Right renal pelvis (tissue), 4 donors: ENCODE measurements at places on chromosomes 4 and X.

DNA sequence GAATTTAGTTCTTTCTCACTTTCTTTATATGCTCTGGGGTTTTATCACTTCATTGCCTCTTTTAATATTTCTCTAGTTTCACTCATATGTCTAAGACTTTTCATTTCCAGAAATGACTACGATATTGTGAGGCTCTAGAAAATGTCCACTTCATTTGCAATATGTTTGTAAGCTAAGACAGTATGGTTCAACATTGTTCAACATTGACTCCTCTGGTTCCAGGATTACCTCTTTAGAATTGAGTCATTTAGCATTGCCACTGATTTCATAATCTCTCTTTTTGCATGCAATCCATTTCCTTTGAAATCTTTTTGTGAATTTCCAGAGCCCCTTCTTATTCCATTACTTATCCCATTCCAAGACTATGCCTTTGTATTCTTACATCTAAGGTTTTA lies 32.3 kb downstream of the BBS12 start:
- DNase-seq, result no peak

GRCh38 chr4:90198086-90198847 lies 71.1 kb downstream of the CCSER1 start:
- DNase-seq, result no peak

- DNase-seq, result no peak
Measured at GRCh38 chrX:72304877-72305276, 837 bp downstream of the CITED1 start.

DNA sequence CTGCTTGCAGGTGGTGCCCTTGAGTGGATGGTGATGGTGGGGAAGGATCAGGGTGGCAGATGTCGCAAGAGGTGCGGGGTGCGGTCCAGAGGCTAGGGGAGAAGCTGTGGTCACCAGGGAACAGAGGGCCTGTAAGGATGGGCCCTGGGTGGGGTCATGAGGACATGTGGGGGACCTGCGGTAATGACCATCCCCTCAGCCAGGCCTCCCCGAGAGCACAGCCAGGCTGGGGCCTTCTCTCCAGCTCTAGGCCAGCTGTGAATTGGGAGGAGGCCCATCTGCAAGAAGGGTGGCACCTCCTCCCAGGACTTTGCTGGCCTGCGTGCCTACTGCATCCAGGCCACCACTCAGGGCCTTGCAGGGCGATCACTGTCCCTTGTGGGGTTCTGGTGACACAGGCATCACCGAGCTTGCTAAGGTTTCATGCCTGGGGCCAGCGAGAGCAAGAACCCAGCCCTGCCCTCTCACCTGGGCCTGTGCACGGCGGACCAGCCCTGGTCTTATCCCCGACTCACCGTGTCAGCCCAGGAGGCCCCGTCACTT lies 34.1 kb upstream of the MXD4 start:
- DNase-seq, result no peak

DNA sequence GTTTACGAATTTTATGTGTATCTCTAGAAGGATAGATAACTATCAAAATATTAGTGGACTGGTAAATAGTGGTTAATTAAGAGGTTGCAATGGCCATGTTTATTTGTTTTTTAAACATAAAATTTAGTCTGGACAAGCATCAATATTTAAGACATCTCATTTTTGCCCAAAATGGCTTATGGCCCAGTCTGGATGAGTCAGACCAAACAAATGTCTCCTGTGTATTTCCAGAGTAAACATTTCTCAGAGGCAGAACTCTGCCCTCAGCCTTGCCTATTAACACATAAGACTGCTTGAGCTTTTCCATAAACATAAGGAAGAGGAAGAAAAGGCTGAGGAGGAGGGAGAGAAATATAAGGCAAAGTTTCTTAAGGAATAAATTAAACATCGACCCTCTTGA lies 277.1 kb upstream of the DIAPH2 start:
- no peak for DNase-seq

- DNase-seq, result no peak
Measured at GRCh38 chr4:4726051-4726450, 133.4 kb upstream of the MSX1 start.

GRCh38 chr4:9762823-9763475 lies 18.5 kb upstream of the DRD5 start:
- DNase-seq, result peak; percentile 75

GRCh38 chrX:30888526-30889146 lies 418 bp downstream of the TAB3 start:
- no peak for DNase-seq

GRCh38 chrX:66166671-66167070 lies 2.6 kb downstream of the HEPH start:
- DNase-seq, result no peak

- DNase-seq, result no peak
Measured at GRCh38 chr4:88706574-88706973, 8.9 kb upstream of the NAP1L5 start.

DNA sequence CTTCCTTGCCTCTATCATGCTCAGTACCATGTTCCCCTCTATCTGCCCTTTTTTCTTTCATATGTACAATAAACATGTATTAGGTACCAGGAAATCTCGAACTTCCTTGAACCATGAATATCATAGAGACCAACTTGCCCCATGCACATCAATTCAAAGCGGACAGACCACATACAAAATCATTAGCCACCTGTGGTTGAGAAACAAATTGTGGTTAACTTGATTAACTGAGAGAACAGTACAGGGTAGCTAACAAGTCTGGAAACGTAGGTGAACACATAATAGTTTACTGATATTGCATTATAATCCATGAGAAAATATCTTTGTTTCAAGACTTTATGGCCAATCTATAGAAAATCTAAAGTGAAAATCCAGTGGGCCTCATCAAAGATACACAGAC lies 8.2 kb downstream of the CASP3 start:
- no peak for DNase-seq
